ENCODE measurements at places on chromosomes 13 and 19.

- DNase-seq = no peak
These were observed 913.2 kb downstream of the DIAPH3 start for GRCh38 chr13:59250336-59251189.

GRCh38 chr13:92221916-92222315, 823.5 kb downstream of the GPC5 start:
- DNase-seq = no peak

DNA sequence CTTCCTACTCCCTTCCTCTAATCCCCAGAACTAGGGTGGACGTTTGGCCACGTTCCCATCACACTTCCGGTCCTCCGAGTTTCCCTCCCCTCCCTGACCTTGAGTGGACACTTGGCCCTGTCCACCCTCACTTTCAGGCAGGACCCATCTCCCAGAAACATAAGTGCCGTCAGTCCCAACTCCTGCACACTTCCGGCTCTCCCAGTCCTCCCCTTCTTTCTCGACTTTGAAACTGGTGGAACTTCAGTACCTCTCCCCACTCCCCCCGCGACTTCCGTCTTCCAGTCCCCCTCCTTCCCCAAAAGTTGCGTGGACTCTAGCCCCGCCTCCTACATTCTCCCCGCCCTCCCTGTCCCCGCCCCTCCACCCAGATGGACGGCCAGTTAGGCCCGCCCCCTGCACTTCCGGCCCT, 278 bp upstream of the ZNF274 start:
- no peak for DNase-seq

DNA sequence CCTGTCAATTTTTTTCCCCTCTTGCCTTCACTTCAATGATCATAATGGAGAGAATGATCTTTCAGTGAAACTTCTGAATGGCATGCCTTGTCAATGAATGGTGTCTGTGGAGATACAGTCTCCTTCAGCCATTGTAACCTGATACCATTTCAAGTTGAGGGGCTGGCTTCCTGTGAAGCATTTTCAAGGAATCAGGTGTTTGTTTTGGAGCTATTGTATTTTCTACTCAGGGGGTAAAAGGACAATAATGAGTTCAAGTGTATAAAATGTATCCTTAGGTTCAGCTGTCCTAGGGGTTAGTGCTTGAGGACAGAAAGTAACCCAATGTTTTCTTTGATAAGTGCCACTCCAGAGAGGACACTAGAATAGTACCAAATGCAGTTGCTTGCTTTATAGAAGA, 23.8 kb upstream of the CBY2 start:
- DNase-seq = no peak

DNA sequence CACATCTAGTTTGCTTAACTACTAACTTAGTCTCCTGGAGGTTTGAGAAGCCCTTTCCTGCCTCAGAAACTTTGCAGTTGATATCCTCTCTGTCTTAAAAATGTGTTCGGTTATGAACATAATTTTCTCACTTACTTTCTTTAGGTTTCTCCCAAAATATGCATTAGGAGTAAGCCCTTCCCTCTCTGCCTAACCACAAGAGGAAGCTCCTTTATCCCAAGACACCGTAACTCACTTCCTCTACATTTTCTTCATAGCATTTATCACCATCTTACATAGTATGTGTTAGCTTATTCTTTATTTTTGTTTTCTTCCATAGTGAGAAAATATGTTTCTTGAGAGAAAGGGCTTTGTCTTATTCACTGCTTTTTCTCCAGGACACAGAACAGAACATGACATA, 952.5 kb upstream of the ATXN8OS start:
- no peak for DNase-seq

All from D721Med (cell line).